Globus pallidus (tissue), 1 donor: ENCODE measurements at places on chromosomes 1 and 21.

DNA sequence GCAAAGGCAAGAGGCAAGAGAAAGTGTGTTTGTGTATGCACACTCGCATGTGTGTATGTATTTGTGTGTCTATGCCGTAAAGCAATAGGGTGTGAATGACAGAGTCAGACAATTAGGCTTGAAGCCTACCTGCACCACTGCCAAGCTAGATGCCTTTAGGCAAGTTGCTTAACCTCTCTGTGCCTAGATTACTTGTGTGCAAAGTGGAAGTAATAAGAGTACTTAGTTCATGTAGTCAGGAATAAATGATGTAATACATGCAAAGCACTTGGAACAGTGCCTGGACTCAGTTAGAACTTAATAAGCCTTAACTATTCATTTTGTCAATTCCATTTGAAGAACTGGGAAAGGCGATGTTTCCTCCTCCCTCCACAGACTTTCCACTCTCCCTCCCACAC, 31.7 kb downstream of the LAMB3 start:
- DNase-seq, result no peak

DNA sequence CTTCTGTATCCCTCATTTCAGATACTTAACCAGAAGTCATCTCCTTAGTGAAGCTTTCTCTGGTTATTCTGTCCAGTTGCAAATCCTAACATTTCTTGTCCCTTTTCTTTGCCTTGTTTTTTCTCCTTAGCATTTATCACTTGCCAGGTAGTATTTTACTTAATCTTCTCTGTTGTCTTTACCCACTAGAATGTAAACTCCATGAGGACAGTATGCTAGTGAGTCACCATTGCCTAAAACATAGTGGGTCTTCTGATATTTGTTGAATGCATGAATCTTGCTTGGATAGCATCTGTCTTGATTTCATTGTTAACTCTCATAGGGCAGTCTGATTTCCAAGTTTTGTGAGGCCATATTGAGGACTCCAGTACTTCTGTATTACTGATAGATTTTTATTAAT, 9.6 kb downstream of the CAPZA1 start:
- DNase-seq, result no peak

- DNase-seq, result no peak
These were observed 771.5 kb upstream of the ADGRL2 start for GRCh38 chr1:81029266-81029665.

DNA sequence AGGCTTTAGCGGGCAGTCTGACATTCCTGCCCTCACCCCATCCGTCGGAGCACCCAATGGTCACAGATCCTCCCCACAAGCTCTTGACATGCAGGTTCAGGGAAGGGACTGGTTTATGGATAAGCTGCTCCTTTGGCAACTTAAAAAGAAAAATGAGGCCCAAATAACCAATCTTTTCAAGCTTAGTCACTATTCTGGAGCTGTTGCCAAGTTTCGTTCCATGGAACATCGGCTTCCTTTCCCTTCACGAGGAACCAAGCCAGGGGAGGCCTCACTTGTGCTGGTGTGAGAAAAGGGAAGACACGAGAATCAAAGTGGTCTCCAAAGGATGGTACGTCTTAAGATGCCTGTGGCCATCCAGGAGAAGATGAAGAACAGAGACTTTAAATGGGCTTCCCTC, 46.1 kb upstream of the LPAR3 start:
- DNase-seq, result no peak

DNA sequence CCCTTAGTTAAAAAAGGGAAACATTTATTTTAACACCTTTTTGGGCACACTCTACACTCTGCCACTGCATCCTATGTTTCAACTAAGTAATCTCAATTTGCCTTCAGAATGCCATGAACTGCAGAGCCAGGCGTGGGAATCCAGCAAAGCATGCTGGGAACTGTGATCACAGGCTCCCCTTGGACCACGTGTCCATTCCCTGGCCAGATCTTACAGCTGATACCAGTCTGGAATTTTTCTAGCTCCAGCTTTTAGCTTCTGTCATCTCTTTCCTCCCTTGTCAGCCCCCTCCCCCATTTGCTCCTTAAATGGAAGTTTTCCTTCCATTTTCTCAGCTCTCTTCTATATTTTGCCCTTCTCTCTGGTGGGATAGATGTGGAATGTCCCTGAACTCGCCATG, 29.4 kb downstream of the RCSD1 start:
- DNase-seq, result no peak

DNA sequence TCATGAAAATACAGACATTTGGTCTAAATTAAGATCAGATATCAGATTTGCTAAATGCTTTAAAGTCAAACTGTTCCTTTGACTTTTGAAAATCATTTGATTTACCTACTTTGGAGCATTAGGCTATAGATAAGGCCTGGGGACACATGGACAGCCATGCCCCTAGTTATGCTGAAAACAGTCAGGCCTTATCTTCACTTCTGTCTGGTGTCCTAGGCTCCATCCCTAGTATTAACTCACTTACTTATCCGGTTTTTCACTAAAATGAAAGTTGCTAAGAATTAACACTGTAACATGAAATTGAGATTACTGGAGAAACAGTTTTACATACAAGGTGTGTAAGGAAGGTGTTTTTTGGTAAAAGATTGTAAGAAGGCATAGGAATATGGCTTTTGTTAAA, 4.5 kb upstream of the CATSPERE start:
- no peak for DNase-seq

DNA sequence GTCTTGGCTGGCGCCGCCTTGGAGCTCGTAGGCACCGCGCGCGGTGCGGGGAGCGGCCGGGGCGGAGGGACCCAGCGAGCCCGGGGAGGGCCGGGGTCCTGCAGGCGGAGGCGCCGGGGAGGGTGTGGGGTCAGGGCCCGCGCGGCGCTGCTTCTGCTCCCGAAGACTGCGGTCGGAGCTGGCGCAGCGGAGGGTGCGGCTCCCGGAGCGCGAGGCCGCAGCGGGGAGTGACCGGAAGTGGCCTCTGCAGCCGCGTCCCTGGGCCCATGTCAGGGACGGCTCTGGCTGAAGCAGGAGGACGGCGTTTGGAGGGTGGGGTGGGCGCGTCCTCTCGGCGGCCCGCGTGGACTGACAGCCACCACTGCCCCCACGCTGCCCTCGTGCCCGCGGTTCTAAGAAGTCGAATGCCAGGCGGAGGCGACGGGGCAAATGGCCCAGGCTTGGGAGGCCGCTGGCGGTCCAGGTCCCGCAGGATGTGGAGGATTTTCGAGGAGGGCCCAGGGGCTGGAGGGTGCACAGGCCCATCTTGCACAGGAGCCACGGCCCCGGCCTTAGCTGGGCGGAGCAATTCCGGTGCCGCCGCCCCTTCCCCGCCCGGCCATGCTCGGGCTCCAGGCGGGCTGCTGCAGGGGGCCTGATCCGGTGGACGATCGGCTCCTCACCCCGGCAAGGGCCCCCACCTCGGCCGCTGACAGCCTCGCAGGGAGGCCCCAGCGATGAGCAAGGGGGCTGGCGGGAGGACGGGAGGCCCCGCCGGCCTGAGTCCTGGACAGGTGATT, 7.7 kb upstream of the ZNF669 start:
- peak; percentile 50 for DNase-seq

GRCh38 chr1:68358439-68358838, 91.3 kb downstream of the RPE65 start:
- peak; percentile 20 for DNase-seq

GRCh38 chr1:184669391-184669790, 85.3 kb downstream of the EDEM3 start:
- DNase-seq, result no peak

DNA sequence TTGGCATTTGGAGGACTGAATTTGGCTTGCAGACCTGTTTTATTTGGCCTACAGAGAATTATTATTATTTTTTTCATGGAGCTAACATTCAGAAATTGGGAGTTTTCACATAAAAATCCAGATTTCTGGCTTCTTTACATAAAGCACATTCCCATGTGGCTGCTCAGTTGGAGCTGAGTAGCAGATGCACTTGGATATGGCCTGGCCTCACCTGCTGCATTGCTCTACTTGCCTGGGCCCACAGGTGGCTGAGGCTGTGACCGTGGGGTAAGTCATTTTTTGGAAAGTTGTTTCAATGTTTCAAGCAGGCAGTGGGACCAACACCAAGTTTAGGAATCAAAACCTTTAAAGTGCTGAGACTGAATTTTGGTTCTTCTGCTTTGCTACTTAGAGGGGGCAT, 56.7 kb downstream of the GADD45A start:
- no peak for DNase-seq

DNA sequence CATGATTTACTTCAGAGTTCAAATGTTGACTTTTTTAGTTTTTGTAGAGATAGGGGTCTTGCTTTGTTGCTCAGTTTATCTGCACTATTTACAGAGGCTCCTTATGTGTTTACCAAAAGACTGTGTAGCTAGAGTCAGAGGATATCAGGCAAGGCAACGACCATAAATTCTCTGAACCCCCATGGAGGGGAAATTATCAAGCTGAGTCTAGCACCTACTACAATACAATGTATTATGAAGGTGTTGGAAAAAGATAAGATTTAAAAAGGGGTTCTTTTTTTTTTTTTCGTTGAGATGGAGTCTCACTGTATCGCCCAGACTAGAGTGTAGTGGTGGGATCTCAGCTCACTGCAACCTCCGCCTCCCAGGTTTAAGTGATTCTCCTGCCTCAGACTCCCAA, 16.4 kb downstream of the GMEB1 start:
- DNase-seq, result no peak

DNA sequence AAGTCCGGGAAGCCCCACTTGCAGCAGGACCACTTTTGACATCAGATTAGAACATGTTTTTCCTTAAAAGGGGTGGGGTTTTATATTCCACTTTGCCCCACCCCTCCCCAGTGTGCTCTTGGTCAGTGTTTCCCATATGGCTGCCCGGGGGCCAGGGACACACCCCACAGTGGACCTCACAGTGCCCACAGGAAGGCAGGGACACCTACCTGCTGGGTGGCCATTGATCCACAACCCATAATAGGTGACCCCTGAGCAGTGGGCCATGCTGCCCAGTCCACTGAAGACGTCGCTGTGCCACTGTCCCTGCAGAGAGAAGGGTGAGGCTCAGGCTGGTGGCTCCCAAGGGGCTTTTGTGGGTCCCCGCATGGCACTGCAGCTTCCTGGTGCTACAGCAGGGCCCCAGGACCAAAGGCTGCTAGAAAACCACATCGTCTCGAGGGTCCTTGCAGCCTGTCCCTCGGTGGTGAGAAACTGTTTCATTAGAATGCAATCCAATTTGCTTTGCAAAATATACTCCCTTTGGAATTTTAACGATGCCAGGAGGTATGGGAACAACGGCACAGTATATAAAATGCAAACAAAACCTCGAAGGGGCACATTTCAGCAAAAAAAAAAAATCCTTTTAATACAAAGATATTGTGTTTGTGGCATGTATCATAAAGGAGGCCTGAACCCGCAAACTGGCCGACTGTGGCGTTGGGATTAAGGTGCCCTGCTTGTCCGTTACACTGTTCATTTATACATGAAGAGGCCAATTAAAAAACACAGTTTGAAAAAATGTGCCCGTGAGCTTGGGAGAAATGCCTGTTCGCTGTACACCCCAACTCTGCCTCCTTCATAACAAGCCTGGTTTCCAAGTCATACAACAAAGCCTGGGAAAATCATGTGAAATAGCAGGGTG, 16.9 kb downstream of the MORN1 start:
- no peak for DNase-seq

DNA sequence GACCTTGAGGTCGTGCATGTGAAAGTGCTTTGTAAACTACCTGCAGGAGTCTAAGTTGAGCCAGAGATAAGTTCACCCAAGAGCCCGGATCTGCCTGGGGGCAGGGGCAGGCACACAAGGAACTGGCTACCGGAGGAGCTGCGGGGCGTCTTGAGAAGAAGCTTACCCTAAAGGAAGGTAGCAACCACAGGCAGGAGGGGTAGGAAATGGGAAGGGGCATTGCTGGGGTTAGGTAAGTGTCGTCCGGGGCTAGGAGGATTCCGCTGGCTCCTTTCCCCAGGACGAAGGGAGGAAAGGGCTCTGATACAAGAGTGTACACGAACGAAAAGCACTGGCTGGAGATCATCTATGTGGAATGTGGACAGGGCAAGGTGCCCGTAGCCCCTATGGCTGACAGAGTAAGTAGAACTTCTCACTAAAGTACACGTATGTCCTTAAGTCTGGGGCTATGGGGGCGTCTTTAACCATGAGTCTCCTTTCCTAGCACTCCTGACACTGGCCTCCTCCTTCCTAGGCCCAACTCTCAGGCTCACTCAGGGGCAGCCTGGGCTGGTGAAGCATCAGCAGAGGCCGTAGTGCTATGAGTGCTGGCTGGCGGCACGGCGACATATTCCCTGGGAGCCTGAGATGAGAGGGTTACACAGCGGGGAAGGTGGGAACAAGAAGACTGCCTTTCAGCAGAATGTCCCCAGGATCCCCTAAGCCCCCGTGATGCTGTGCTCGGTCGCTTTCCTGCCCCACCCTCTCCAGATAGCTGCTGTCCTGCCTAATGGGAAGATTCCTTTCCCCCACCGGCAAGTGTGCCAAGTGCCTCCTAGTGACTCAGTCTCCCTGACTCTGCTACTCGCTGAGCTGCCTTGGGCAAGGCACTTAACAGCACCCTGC, 9.1 kb upstream of the GALNT2 start:
- DNase-seq, result no peak

DNA sequence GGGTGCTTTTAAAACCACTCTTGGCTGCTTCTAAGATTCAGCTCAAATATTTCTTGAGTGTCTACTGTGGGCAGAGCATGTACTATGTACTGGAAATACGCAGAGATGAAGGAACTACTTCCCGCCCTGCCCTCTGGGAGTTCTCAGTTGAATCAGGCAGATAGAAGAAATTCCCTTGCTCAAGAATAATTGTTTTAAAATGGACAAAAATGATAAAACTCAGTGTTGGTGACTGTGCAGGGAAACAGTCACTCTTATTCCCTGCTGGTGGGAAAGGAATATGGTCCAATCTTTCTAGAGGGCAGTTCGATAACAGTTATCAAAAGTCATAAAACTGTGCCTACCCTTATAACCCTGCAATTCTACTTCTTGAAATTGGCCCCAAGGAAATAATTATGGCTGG, 16.9 kb upstream of the GRHL3 start:
- no peak for DNase-seq

- DNase-seq, result no peak
These were observed 1365.3 kb downstream of the NCAM2 start for GRCh38 chr21:22363504-22363903.

- no peak for DNase-seq
These were observed 11.4 kb downstream of the UQCRHL start for GRCh38 chr1:15796086-15796462.

- DNase-seq, result no peak
These were observed 133.7 kb downstream of the DMRTA2 start for GRCh38 chr1:50289495-50289894.

GRCh38 chr1:71711456-71711855, 570.9 kb downstream of the NEGR1 start:
- no peak for DNase-seq

GRCh38 chr1:231369282-231369681, 31.2 kb downstream of the SPRTN start:
- DNase-seq, result peak; percentile 69

GRCh38 chr1:160752406-160752805, 13.4 kb downstream of the SLAMF7 start:
- no peak for DNase-seq

DNA sequence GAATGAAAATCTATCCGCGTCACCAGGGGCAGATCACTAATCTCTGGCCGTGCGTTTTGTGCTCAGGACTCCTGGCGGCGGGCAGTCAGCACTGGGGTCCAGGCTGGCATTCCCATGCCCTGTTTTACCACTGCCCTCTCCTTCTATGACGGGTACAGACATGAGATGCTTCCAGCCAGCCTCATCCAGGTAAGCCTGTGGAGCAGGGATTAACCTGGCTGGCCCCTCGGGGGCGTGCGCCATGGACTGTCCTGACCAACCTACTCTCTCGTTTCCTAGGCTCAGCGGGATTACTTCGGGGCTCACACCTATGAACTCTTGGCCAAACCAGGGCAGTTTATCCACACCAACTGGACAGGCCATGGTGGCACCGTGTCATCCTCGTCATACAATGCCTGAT, 10.9 kb upstream of the CENPS start:
- DNase-seq, result no peak

GRCh38 chr1:44784094-44785028, 3.6 kb downstream of the BEST4 start:
- no peak for DNase-seq
